ENCODE measurements at places on chromosomes 1 and 21.

DNA sequence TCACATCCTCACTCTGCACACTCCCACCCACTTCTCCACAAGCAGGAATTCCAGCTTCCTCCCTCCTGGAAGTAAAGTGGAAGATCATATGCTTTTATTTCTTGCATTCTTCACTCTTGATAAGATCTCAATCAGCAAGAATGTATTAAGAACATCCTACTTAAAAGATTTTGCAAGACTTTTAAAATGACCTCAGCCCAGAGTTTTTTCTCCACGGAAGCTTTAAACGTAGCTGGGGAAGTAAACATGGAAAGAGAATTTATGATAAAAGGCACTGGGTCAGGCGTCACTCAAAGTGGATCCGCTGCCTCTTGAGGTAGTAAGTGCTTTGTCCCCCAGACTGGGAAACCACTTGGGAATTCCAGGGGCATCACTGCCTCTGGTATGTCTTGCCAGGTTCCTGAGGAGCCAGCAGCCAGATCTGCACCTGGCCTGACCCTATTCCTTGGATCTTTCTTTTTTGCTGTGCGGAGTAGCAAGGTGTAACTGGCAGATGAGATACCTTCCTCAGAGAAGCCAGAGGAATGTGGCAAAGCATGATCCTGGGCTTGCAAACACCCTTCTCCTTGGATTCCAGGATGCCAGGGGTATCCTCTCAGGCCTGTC, 33.9 kb downstream of the CDK18 start:
- DNase-seq = no peak

GRCh38 chr1:41286486-41286885, 44.4 kb upstream of the SCMH1 start:
- no peak for DNase-seq

GRCh38 chr21:45305836-45306235, 18.1 kb upstream of the POFUT2 start:
- DNase-seq = no peak

DNA sequence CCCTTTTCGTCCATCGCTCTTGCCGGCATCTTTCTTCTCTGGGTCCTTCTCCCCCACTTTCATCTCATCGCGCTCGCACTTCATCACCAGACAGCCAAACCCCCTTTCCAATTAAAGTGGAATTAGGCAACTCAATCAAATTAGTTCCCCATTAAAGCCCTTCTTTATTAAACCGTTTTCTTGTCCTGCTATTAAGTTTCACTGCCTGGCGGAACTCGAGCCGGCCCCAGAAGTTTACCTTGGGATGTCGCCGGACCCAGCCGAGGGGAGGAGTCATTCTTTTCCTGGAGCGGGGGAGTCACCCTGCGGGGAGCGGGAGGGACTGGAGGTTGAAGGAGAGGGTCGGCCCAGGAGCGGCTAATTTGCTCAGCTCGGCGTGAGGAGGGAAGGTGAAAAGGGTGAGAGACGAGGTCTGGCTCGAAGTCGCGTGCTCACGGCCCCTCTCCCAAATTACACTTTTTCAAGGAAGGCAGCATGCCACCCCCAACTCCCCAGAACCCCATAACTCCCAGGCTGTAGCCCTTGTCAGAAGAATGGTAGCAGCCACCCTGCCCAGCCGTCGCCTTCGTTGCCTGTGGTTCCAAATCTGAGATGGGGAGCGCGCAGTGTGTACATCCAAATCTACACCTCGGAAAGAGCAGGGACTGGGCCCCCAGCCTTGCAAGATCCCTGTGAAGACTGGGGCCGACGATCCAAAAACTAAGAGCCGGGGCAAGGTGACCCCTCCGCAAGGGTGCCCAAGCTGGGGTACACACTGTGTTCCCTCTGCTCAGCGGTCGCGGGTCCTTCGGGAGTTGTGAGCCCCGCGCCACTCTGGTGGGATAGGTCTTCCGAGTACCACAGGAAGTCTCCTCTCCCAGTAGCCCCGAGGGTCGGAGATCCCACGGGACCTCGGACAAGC, 6.4 kb downstream of the DMRTA2 start:
- no peak for DNase-seq

GRCh38 chr1:173960625-173961024, 43.5 kb upstream of the SERPINC1 start:
- no peak for DNase-seq

GRCh38 chr1:183327434-183328290, 90.5 kb downstream of the NMNAT2 start:
- no peak for DNase-seq

DNA sequence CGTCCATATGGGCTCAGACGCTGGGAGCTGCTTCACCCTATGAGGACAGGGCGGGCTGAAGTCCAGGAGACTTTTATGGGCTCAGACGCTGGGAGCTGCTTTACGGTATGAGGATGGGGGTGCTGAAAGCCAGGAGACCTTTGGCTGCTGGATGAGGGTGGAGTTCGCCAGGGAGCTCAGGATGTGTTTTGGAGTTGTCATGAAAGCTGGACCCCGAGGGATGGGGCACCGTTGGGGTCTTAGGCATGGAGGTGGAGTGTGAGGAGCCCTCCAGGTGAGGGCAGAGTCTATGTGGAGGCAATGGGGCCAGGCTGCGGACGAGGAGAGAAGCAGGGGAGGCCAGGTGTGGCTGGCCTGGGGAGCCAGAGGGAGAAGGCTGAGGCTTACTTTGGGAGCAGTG, 27.5 kb downstream of the TRPM2 start:
- DNase-seq = no peak

Measured in RWPE1 (cell line).